ENCODE measurements at places on chromosomes 11 and 22.

- no peak for DNase-seq
Measured at GRCh38 chr11:132640952-132641351, 891.3 kb downstream of the OPCML start.

- no peak for DNase-seq
Measured at GRCh38 chr22:45908961-45909360, 68.0 kb downstream of the WNT7B start.

DNA sequence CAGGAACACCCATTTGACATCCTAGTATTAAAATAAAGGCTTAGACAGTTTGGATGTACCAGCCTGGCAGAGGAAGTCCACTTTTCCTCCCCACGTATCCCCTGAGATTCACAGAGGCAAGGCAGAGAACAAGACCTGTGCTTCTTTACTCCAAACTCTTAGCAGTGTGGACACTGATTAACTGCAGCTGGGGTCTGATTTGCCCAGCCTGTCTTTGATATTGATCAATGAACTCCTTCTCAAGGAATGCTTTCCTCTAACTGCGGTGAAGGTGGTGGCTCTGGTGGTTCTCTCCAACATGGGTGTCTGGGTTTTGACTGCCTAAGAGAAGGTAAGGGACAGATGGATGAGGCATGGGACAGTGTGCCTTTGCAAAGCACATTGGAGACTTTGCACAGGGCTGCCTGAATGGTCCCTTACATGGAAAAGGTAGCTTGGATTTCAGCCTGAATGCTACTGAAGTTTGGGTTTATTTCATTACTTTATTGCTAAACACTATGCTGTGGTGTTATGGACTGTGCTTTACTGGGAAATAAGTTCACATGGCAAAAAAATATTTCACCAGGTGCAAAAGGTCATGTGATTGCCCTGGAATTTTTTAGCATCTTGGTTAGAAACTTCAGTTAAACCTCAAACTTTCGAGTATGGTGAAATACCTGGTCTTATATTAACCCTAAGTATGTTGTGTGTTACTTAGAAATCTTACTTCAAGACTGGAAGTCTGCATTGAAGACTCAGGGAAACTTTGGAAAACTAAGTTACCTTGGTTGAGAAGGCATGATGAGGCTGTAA is 1.8 kb downstream of the GAS2 start:
- DNase-seq = no peak

DNA sequence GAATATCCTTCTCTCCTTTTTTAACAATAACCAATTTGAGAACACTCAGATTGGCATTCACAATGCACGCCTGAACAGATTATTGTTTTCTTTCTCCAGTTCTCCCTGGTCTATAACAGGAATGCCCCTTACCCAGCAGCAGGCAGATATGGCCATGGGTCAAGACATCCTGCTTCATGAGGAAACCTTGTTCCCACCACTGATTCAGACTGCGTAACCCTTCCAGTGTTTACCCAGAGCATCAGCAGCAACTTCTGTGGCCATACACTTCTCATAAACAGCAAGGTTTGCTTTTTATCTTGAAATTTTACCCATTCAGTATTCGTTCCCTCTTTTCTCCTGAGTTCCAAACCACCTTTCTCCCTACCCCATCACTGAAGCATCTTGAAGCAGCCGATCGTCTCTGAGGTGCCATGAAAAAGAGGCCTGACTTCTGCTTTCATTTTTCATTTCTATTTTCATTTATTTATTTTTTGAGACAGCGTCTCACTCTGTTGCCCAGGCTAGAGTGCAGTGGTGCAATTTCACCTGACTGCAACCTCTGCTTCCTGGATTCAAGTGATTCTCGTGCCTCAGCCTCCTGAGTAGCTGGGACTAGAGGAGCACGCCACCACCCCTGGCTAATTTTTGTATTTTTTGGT is 9.6 kb downstream of the PTS start:
- no peak for DNase-seq

DNA sequence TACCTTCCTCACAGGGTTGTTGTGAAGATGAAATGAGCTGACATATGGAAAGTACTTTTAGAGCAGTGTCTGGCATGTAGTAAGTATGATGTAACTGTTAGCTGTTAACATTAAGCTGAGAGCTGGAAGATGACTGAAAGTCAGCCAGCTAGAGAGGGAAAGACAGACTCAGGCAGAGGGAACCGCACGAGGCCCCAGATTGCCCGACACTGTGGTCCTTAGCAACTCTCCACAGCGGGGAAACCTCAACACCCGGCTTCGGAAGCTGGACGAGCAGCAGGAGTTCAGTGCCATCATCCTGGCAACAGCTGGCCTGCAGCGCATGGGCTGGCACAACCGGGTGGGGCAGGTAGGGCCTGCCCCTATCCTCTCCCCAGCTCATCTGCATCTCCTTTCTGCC is 6.5 kb downstream of the HMBS start:
- DNase-seq = no peak

GRCh38 chr22:26616650-26617049 is 1.2 kb downstream of the CRYBB1 start:
- DNase-seq = no peak

GRCh38 chr11:79447038-79447786 is 6.4 kb upstream of the TENM4 start:
- no peak for DNase-seq
